IPS-NIHi11 (cell line): ENCODE measurements at places on chromosomes 3 and 15.
A peak's percentile ranks its signal among the peaks of the same experiment; 100 is the strongest.

- DNase-seq = peak; percentile 55
Observed at GRCh38 chr3:155714295-155714718, 30.6 kb downstream of the PLCH1 start.

GRCh38 chr15:51736069-51736468 is 1.4 kb downstream of the LYSMD2 start:
- no peak for DNase-seq

DNA sequence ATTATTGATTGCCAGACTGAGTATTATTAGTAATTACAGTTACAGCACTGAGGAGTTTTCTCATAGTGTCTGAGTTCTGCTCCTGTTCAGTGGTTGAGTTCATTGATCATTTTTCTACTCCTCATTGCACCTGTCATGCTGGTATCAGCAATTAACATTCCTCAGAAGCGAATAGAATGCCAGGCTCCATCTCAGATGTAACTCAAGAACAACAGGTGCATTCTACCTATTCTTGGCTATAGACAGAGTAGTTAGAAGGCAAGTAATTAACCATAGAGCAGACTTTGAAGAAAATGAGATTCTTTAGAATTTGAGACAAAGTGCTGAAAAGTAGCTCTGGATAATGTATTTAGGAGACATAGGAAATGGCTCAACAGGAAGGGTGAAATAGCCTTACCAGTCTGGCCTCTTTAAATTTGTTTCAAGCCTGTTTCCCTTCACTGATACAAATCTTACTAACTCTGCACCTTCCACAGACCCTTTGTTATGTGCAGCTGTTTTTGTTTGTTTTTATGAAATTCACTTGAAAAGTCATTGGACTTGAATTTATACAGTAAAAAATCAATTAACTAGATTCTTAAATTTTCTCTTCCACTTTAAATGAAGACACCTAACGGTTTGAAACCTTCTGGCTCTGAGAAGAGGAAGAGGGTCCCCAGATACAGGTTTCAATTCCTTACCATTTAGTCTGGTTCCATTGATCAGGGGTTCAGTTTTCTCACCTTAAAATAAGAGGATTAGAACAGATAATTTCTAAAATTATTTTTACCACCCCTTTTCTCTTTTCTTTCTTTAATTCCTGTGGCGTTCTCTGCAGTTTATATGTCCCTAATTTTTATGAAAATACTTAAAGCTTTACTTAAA is 109.6 kb downstream of the FNDC3B start:
- no peak for DNase-seq

GRCh38 chr3:85709346-85709892 is 750.6 kb downstream of the CADM2 start:
- no peak for DNase-seq

DNA sequence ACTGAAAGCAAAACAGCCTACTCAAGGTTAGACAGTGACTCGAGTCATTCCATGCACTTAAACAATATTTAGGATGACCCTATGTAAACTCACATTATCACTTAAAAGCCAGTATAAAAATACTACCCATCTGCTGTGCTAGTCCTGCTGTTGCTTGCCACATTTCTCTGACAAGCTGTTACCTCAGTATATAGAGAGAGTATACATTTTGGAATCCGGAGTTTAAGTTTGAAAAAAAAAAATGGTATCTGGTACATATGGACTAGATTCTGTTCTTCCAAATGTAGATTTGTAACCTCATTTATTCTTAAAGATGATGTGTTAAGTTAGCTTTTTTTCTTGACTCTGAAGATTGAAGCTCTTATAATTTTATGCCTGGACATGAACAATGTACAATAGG is 503.8 kb upstream of the TPRG1 start:
- no peak for DNase-seq

DNA sequence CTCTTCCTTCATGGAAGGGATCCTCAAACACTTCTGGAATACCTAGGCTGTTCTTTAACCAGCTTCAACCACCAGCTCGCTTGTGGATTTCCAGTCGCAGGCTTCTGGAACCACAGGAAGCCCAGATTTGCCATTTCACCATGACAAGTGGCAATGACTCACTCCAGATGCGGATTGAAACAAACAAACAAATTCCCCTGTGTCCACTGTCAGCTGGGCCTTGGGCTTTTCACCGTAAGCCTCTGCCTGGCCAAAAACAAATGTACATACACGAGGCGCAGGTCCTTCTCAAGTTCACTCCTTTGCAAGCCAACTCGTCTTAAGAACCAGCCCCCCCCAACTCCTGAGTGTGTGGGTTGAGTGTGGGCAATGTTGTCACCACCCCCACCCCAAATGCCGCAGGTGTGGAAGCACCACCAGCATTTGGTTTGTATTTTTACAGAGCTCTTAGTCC is 8.8 kb downstream of the BCL6 start:
- DNase-seq = no peak

- DNase-seq = no peak
Observed at GRCh38 chr15:92603743-92604470, 51.7 kb downstream of the FAM174B start.

- no peak for DNase-seq
Observed at GRCh38 chr3:197014942-197015575, 14.6 kb downstream of the MELTF start.

- DNase-seq = no peak
Observed at GRCh38 chr3:43317461-43318316, 31.3 kb downstream of the SNRK start.

DNA sequence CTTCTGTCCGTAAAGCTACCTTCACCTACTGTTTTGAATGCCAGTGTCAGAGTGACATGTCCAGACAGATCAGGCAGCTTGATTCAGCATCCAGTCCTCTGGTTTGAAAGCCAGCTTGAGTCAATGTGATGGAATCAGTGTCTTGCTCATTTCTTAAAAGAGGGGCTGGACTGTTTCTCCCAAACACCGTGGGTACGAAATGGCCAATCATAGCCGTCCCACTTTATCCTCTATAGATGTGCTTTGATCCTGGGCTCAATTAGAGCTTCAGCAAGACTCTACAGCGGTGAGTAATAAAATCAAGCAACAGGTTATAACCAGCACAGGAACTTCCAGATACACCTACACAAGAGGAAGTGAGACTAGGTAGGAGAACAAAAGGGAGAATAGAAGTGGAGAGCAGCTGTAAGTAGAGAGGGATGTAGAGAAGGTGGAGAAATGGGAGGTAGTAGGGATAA is 17.0 kb upstream of the OR5K1 start:
- DNase-seq = no peak

GRCh38 chr15:27587810-27588209 is 511.3 kb downstream of the OCA2 start:
- DNase-seq = peak; percentile 81

- DNase-seq = peak; percentile 91
Observed at GRCh38 chr3:122921791-122922651, 105.5 kb downstream of the SEMA5B start.

DNA sequence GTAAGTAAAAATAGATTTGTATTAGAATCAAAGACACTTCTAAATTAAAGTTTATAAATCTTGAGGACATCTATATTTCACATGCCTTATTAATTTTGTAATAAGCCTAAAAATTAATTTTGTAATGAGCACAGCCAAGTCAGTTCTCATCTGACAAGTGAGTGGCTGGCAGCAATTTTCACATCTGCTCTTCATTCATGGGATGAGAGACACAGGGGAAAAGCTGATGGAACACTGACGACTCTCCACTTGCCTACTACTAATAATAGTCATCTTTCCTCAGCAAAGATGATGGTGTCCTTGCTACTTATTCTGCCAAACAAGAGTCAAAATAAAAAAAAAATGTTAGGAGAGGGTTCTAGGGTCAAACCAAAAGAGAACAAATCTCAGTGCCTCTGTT is 14.4 kb upstream of the CMSS1 start:
- DNase-seq = no peak

DNA sequence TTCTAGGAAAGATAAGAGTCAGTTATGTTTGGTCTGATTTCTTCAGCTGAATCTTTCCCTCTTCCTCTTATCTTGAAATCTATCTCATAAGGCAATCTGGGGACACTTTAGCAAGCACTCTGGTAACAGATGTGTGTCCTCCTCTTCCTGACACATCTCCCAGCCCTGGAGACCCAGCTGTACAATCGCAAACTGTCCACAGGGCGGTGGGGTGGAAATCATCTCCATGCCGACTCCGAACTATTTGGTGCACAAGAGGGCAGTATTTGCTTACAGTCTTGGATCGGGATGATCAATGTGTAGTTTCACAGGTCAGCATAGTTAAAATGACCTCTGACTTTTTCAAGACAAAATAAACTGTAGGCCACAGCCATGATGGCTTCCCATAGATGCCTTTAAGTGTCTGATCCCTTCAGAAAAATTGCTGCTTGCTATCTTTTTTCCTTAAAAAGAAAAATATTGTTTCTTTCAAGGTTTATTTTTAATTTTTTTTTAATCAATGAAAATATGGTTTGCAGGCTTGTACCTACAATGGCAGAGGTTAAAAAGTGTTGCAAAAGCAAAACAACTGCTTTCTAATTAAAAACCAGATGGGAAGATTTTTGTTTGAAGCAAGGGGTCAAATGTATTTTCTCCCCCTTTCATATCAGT is 17.7 kb downstream of the EEFSEC start:
- DNase-seq = peak; percentile 52

GRCh38 chr3:137946356-137946973 is 63.5 kb upstream of the CLDN18 start:
- DNase-seq = peak; percentile 82

DNA sequence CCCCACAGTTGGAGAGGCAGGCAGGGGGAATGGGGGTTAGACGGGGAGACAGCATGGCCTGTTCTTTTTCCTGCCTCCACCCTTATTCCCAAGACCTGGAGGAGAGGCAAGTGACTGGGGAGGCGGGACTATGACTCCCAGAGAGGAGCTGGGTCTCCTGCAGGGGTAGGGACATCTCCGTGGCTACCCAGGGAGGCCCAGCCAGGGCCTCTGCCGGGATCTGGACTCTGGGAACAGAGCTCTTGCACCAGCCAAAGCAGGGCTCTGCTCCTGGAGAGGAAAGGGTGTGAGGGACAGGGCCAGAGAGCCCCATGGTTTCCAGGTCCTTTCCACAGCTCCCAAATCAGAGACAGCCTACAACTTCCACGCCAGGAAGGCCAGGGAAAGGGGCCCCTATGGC is 22.8 kb downstream of the CFAP100 start:
- DNase-seq = no peak

- DNase-seq = peak; percentile 77
Observed at GRCh38 chr3:158845765-158846350, 44.0 kb downstream of the MFSD1 start.

DNA sequence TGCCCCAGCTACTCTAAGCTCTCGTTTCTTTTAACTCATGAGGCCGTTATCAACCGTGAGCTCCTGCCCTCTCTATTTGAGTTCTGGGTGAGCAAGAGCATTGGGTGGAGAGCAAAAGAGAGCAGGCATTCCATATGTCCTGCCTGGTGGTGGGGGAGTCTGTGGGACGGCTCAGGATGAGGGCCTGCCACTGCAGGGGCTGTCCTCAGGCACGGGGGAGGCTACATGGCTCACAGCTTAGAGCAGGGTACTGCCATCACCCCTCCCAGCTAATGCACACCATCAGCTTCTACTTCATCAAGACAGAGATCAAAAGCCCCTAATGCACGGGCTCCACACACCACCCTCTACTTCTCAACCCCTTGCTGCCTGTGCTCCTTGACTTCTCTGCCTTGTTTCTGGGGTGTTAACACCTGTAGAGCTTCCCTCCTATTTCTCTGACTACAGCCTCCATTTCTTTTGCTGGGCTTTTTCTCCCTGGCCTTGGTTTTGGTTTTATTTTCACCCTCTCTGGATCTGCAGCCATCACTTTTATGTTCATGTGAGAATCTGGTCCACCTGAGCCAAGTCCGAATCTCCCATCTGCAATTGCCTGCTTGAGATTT is 114.1 kb downstream of the ALDH1A2 start:
- DNase-seq = no peak

GRCh38 chr3:114155370-114155821 is 23.5 kb downstream of the DRD3 start:
- peak; percentile 49 for DNase-seq

GRCh38 chr3:169825316-169825715 is 12.6 kb upstream of the LRRC34 start:
- no peak for DNase-seq

DNA sequence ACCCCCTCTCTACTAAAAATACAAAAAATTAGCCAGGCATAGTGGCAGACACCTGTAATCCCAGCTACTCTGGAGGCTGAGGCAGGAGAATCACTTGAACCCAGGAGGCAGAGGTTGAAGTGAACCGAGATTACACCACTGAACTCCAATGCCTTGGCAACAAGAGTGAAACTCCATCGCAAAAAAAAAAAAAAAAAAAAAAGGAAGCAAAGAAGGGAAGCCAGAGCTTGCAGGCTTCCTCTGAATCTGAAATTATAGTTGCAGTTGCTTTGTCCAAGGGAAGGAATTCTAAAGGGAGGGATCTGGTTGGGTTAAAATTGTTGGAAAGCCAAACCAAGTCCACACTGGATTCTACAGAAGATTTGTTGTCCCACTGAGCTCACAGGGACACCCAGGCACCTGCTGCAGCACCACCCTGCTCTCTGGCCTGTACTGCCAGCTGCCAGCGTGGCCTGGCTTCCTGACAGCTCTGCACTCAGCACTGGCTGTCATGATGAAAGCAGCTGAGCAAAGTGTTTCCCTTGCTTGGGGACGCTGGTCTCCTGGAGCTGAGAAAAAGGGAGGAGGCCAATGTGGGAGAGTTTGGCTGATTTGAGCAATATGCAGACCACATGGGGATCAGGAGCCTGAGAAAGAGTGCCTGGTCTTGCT is 88.8 kb upstream of the HES1 start:
- no peak for DNase-seq

GRCh38 chr3:25381083-25381482 is 47.0 kb upstream of the RARB start:
- DNase-seq = peak; percentile 17

- DNase-seq = no peak
Observed at GRCh38 chr15:63107895-63108546, 13.6 kb upstream of the LACTB start.

GRCh38 chr3:116037954-116038911 is 407.1 kb downstream of the LSAMP start:
- DNase-seq = no peak

DNA sequence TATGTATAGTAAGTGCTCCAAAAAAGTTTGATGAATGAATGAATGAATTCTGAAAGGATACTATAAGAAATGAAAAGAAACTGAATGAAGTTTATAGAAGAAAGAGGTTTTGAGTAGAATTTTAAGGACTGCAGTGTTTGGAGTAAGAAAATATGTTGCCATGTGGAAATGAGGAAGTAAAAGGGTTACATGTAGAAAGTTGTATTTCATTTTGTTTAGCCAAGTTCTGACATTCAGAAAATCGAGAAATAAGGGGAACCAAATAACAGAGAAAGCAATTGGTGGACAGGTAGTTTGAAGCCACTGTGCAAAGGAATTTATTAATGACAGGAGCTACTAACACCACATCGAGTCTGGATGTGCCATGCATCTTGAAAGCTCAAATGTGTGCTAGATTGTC is 200.7 kb downstream of the SATB1 start:
- DNase-seq = no peak

DNA sequence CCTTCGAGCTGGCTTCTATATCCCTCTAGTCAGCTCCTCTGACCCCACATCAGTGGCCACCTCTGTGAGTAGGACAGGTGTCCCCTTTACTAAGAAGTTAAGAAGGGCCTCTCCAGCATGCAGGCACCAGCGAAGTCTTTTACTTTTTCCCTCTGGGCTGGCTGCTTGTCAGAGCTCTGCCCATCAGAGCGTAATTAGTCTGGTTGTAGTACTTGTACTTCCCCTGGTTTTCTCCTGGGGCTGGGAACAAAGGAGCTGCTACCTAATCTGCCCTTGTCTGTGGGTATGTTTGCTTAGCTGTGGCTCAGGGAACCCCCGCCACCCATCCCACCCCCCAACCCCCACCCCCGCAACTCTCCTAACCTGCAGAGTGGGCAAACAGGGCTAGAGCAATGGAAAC is 27.4 kb upstream of the ALPK3 start:
- no peak for DNase-seq
